ENCODE measurements at places on chromosomes 11 and 22. TPM values are rescaled to one million over a fixed set of nuclear protein-coding genes. Genes with fewer than 3 reads are reported as not detected.

The ANO5 gene
- polyA plus RNA-seq = not detected

The TENM4 gene
- polyA plus RNA-seq = 5.5 TPM

GRCh38 chr11:6391537-6392134, 1.4 kb downstream of the SMPD1 start:
- no peak for DNase-seq

GRCh38 chr22:37180531-37181231, 7.4 kb downstream of the C1QTNF6 start:
- no peak for DNase-seq
